ENCODE measurements at places on chromosomes 6 and 20.

DNA sequence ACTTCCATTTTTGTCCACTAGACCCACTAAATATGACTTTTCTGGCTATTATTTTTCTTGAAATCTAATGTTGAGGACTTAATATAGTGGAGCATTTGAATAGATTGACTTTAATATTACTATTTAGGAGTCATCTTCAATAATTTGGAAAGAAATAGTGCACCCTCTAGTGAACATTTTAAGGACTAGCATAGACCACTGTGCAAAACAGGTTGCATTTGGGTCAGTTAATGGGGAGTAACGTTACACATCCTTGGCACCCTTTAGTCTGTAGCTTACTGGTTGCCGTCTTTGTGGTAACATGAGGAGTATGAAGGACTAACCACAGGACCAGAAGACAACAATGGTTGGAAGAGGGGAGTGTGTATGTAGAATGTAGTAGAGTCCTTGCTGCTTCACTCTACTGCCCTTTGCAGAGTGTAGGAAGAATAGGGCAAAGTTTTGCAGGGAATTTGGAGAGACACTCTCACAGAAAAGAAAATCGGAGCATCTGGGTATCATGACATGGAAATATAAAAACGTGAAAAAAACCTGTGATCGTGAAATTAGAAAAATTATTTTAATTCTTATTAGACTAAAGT lies 25.2 kb downstream of the RFPL4B start:
- no peak for DNase-seq

GRCh38 chr20:8018958-8019245 lies 659 bp downstream of the TMX4 start:
- peak; percentile 84 for DNase-seq

GRCh38 chr6:15997586-15998388 lies 131.1 kb upstream of the MYLIP start:
- DNase-seq, result no peak

- DNase-seq, result no peak
These were observed 3.8 kb upstream of the ARFGAP1 start for GRCh38 chr20:63268671-63269439.

DNA sequence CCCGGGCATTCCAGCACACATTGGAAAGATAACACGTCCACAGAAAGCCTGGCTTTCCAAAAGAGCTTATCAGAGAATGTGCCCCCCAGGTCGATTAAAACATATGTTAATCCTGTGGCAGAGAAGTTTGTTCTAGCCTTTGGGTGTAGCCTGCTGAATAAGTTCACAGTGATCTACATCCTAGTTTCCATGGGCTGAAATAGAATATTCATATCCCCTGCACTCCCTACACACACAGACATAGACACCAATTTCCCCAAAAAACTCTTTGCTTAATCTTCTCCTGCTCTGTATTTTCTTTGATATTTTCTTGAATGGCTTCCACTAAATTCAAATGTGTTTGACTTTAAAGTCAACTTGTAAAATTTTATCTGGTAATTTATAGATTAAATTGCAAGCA lies 1.6 kb downstream of the LPA start:
- no peak for DNase-seq

DNA sequence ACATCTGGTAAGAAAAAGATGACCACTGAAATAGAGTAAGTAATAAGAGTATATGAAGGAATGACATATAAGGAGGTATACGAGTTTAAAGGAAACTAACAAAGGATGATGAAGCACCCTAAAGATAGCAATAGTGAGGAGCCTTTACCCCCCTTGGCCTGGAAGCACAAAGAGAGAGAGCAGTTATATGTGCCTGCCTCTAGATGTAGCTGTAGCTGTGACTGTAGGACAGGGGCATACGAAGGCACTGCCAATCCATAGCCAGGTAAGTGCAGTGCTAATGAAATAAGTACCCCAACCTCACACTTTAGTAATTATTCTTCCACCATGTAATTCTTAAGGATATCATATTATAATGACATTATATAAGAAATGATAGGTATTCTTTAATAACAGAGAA lies 90.1 kb upstream of the FKBP1C start:
- no peak for DNase-seq

DNA sequence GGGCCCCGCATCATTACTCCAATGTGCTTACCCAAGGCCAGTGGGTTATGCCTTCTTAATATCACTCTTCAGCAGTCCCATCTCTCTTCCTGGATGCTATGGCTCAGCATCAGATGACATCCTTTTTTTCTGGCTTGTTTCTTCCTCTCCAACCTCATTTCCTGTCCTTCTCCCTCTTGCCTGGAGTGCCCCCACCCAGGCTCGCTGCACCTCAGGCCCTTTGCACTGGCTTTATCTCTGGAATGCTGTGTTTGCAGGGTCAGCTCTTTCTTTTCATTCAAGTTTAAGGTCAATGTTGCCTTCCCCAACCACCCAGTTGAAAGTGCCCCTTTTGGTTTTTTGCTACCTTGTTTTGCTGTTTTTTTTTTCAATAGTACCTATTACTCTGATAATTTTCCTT lies 36.7 kb downstream of the CD40 start:
- DNase-seq, result no peak

- no peak for DNase-seq
These were observed 232.2 kb downstream of the LY86 start for GRCh38 chr6:6820641-6821238.

GRCh38 chr6:53979468-53980067 lies 131.7 kb upstream of the MLIP start:
- DNase-seq, result no peak
